ENCODE measurements at places on chromosomes 2 and 18.

DNA sequence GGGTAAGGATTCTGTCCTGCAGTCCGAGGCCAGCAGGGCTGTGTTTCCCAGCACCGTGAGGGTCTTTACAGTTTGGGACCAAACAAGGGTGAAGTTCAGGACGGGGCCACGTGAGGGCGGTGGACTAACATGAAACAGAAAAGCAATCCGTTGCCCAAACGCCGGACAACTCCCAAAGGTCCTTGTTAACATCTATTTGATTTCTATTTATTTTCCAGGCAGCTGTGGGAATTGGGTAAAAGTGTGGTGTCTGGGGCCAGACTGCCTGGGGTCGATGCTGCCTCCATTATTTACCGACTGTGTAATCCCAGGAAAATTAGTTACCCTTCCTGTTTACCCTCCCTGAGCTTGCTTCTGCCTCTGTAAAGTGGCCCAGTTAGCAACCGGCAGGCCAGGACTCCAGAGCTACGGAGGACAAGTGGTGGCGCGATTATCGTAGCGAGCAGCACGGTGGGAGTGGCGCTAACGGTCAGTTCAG lies 66.3 kb upstream of the TCF7L1 start:
- H3K36me3 ChIP-seq: no peaks in the 10 kb centered on the region
- no peaks in the 10 kb centered on the region for H3K4me1 ChIP-seq
- peaks cover 58% of the 10 kb centered on the region for H3K27me3 ChIP-seq
- peak; percentile 60 for ATAC-seq
- H3K4me3 ChIP-seq: no peak overlapping the region

DNA sequence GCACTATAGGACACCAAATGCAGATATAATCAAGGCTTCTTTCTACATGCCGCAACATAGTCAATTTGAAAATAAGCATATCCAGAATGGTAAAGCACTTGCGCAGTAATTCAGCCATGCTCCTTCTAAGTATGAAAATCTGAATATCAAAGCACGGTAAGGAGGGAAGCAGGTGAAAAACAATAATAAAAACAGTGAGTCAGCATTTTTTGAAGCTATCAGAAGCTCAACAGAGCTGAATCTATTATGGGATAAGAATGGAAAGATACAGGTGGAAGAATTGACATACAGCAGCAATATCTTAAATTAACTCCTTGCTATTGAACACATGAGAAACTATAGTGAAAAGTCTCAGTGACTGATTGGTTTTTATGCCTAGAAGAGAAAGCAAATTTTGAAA lies 266.3 kb downstream of the NRXN1 start:
- H3K36me3 ChIP-seq: no peaks in the 10 kb centered on the region
- no peak for ATAC-seq
- no peaks in the 10 kb centered on the region for H3K27me3 ChIP-seq
- H3K4me1 ChIP-seq: no peaks in the 10 kb centered on the region
- no peak overlapping the region for H3K27ac ChIP-seq
- H3K4me3 ChIP-seq: no peak overlapping the region

DNA sequence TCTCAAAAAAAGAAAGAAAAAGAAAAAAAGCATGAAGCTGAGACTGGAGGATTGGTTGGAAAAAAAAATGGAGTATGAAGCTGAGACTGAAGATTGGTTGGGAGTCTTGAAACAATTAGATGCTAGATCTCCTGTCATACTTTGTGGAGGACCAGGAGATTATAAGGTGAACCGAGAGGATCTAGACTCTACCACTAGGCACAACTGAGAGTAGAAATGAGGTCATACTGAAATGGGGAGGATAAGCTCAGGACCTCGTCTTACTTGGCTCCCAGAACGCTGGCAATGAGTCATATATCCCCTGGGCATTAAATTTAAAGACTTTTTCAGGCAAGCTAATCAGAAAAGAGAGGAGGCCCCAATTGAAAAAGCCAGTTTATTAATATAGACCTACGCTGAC lies 3.3 kb upstream of the ORC2 start:
- H3K4me1 ChIP-seq: peaks cover 53% of the 10 kb centered on the region
- no peak overlapping the region for H3K4me3 ChIP-seq
- H3K27me3 ChIP-seq: no peaks in the 10 kb centered on the region
- H3K36me3 ChIP-seq: peaks cover 11% of the 10 kb centered on the region
- peak overlapping the region; percentile 8 for H3K27ac ChIP-seq
- ATAC-seq: no peak

DNA sequence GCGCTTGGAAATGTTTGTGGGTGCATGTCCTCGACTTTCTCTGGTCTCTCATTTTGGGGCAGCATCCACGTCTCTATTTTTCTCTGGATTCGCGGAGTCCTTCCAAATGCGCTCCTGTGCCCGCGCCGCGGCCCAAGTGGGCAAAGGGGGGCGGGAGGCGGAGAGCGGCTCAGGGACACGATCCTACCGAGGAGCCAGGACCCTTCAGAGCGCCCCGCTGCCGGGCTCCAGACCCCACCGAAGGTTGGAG lies 990 bp downstream of the EPAS1 start:
- H3K4me3 ChIP-seq: peak overlapping the region; percentile 88
- no peaks in the 10 kb centered on the region for H3K36me3 ChIP-seq
- H3K27me3 ChIP-seq: peaks cover 54% of the 10 kb centered on the region

GRCh38 chr2:119694845-119695521 lies 16.0 kb downstream of the TMEM177 start:
- H3K4me1 ChIP-seq: no peaks in the 10 kb centered on the region
- H3K27ac ChIP-seq: no peak overlapping the region
- H3K4me3 ChIP-seq: no peak overlapping the region

GRCh38 chr18:78914249-78914935 lies 65.2 kb upstream of the SALL3 start:
- H3K27ac ChIP-seq: no peak overlapping the region
- H3K4me1 ChIP-seq: no peaks in the 10 kb centered on the region
- H3K4me3 ChIP-seq: no peak overlapping the region
- ATAC-seq: no peak
- peaks cover 20% of the 10 kb centered on the region for H3K27me3 ChIP-seq

GRCh38 chr2:219451661-219452360 lies 17.2 kb downstream of the SPEG start:
- no peak for ATAC-seq
- peaks cover 12% of the 10 kb centered on the region for H3K4me1 ChIP-seq
- no peak overlapping the region for H3K27ac ChIP-seq
- H3K36me3 ChIP-seq: no peaks in the 10 kb centered on the region
- H3K27me3 ChIP-seq: peaks cover 62% of the 10 kb centered on the region

DNA sequence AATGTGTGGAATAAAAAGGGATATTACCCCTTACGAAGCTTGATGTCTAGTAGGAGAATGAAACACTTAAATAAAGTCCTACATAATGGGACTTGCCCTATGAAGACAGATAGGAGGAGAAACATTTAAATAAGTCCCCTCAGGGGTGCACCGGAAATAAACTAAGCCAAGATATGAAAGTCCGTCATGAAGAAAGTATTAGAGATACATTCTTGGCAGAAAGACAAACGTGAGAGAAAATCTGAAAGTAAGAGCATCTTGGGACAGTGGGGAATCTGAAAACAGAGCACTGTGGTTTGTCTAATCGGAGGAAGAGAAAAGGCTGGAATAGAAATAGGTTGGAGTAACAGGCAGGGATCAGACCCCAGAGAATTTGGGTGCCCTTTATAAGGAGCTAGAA lies 516.9 kb upstream of the DSEL start:
- H3K4me1 ChIP-seq: no peaks in the 10 kb centered on the region
- no peak overlapping the region for H3K4me3 ChIP-seq
- no peaks in the 10 kb centered on the region for H3K27me3 ChIP-seq
- no peaks in the 10 kb centered on the region for H3K36me3 ChIP-seq

DNA sequence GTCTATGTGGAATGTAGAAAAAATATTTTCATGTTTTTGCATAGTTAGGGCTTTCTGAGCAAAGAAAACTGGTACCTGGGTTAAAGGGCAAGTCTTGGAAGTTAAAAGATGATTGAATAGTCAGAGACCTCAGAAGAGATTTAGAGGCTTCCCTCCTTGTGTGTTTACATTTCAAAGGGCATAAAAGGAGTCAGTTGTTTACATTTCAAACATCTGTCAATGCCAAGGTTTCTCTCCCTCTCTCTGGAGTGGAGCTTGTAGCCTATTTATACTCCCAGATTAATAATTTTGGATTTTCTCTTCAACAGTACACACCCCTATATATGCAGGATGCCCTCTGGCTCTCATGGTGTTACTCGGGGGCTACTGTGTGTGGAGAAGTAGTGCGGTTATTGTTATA lies 8.6 kb downstream of the M1AP start:
- H3K27ac ChIP-seq: no peak overlapping the region
- no peak overlapping the region for H3K4me3 ChIP-seq
- ATAC-seq: no peak
- H3K27me3 ChIP-seq: peaks cover 40% of the 10 kb centered on the region

- H3K27me3 ChIP-seq: peaks cover 29% of the 10 kb centered on the region
- H3K4me3 ChIP-seq: no peak overlapping the region
- H3K27ac ChIP-seq: no peak overlapping the region
- no peak for ATAC-seq
- no peaks in the 10 kb centered on the region for H3K4me1 ChIP-seq
- H3K36me3 ChIP-seq: no peaks in the 10 kb centered on the region
Measured at GRCh38 chr2:46815121-46815802, 100.3 kb downstream of the MCFD2 start.

DNA sequence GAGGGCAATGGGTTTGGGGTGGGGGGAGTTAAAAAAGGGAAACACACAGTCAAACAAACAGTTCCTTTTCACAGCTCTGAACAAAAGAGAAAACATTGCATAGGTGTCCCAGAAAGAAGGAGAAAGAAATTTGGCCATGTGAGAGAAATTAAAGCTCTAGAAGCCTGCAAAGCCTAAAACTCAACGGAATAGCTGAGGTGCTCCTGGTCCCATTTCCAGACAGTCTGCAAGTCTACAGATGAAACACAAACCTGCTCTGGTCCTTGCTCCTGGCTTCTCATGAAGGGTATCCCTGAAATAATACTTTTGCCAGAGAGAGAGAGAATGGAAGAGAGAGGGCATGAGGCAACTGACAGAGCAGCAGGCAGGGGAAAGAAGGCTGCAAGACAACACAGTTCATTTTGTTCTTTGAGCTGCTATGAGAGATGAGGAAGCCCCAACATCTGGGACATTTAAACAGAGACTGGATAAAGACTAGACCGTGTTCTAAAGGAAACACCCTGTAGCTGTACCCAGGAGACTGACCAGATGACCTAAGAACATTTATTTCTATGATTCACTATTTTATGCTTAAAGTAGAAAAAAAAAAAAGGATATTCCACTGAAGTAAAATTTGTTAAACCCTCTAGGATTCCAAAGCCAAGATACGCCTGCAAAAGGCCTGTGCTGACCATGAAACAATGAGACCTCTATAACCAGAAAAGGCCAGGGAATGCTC lies 57.3 kb upstream of the CYP26B1 start:
- H3K36me3 ChIP-seq: no peaks in the 10 kb centered on the region
- no peaks in the 10 kb centered on the region for H3K27me3 ChIP-seq
- H3K4me1 ChIP-seq: no peaks in the 10 kb centered on the region
- no peak overlapping the region for H3K4me3 ChIP-seq
- ATAC-seq: no peak
- no peak overlapping the region for H3K27ac ChIP-seq

GRCh38 chr2:119702203-119702917 lies 23.4 kb downstream of the TMEM177 start:
- H3K36me3 ChIP-seq: no peaks in the 10 kb centered on the region
- H3K27me3 ChIP-seq: peaks cover 24% of the 10 kb centered on the region
- H3K27ac ChIP-seq: no peak overlapping the region
- no peak for ATAC-seq

DNA sequence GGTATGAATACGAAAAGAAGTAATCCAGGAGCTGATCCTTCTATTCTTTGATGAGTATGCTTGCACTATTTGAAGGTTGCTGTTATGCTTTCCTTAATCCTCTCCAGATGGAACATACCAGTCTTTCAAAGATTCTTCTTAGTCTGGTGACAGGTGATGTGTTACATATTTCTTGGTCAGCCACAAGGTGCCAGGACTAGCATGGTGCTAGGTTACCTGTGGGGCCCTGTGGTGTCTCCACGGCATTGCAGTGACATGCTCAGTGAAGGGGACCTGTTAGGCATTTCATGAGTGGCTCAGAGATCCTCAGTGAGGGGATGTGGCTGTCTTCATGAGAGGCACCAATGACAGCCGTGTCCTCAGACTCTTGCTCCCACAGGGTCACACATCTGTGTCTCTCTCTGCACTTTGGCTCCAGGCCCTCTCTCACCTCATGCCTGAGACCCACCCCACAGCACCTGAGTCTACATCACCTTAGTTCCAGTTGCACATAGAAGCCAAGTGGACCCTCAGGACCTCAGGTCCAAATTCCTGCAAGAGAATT lies 13.1 kb upstream of the RAB31 start:
- H3K4me3 ChIP-seq: no peak overlapping the region
- H3K4me1 ChIP-seq: peaks cover 12% of the 10 kb centered on the region
- H3K27me3 ChIP-seq: no peaks in the 10 kb centered on the region
- H3K27ac ChIP-seq: no peak overlapping the region
- ATAC-seq: no peak

GRCh38 chr18:35577045-35577848 lies 4.3 kb upstream of the GALNT1 start:
- peaks cover 29% of the 10 kb centered on the region for H3K4me1 ChIP-seq
- peak; percentile 9 for ATAC-seq
- H3K27me3 ChIP-seq: no peaks in the 10 kb centered on the region
- H3K4me3 ChIP-seq: no peak overlapping the region
- H3K27ac ChIP-seq: peak overlapping the region; percentile 37

GRCh38 chr2:77922567-77922966 lies 400.4 kb upstream of the LRRTM4 start:
- no peaks in the 10 kb centered on the region for H3K4me1 ChIP-seq
- no peaks in the 10 kb centered on the region for H3K36me3 ChIP-seq
- no peak for ATAC-seq
- no peak overlapping the region for H3K27ac ChIP-seq
- H3K4me3 ChIP-seq: no peak overlapping the region
- H3K27me3 ChIP-seq: no peaks in the 10 kb centered on the region

DNA sequence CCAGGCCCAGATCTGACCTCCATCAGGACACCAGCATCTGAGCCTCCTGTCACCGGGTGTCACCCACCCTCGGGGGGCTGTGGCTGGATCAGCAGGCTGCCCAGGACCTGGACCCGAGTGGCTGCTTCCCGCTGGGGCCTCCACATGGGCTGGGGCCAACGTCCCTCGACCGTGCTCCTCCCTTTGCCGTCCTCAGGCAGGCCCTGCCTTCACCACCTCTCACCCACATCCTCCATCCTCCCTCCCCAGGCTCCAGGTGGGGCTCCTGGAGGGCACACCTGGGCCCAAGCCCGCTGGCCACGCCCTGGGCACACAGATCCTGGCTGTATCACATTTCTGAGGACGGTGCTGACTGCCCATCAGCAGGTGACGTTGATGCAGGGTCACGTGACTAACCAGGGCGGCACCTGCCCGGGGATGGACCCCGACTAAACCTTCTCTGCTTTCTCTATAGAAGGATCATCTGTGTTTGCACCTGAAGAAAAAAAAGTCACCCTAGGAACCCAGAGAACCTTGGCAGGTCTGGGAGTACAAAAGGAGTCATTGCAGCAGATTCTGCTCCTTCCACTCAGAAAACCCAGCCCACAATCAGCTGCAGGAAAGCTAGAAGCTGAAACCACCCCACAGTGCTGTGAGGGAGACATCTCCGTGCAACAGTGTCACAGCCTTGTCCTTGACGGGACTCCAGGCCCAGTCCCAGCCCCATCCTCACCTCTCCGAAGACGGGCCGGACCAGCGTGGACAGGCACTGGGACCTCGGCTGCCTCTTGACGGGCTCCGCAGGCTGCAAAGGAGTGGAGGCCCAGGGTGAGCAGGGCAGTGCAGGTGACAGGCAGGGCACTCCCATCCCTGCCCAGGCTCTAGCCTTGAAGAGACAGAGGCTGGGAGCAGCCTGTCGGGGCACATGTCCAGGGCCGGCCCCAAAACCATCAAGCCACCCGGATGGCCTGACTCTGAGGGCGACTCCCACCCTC lies 11.2 kb downstream of the STK25 start:
- peaks cover 66% of the 10 kb centered on the region for H3K36me3 ChIP-seq
- ATAC-seq: no peak
- no peaks in the 10 kb centered on the region for H3K27me3 ChIP-seq
- no peak overlapping the region for H3K4me3 ChIP-seq

All from stimulated activated memory B cell treated with anti-CD40 and anti-IgM and Interleukin-4, amounts not matched to agents 10 μg/mL and 1 μg/mL and 100 μg/mL, for 72 hours (primary cell).